ENCODE measurements at places on chromosomes 3 and 15.

DNA sequence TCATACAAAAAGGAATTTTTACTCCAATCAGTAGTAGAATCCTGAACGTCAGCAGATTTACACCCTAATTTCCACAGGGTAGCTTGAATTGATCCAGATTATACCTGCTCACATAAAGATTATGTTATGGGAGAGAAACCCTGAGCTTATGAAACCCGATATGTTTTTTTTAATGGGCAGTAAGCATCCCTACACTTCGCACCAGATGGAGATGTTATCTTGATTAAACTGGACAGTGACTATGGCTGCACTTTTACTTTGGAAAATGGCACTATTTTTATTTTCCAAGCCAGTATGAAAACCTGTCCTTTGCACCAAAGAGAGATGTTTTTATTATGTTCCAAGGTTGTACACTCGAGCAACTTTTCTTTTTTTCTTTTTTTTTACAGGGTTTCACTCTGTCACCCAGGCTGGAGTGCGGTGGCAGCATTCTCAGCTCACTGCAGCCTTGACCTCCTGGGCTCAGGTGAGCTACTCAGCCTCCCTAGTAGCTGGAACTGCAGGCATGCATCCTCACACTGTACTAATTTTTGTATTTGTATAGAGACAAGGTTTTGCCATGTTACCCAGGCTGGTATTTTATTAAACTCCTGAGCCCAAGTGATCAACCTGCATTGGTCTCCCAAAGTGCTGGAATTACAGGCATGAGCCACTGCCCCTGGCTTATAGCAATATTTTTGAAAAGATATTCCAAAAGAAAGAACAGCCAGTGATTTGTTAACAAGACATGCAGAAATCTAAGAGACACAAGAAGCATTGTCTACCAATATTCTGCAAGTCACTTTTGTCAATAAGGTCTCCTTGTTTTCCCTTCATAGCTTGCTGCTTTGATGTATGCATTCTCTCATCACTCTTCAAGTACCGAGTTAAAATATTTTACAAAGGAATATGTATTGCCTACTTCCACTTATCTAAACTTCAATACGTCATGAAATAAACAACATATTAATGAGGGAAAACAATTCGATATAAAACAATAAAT is 1412.6 kb downstream of the ZPLD1 start:
- DNase-seq = no peak

- DNase-seq = no peak
Measured at GRCh38 chr15:36803773-36804172, 224.3 kb downstream of the CDIN1 start.

- no peak for DNase-seq
Measured at GRCh38 chr3:82085851-82086475, 324.5 kb upstream of the GBE1 start.

GRCh38 chr15:51830276-51830806 is 888 bp downstream of the TMOD3 start:
- DNase-seq = peak; percentile 80

DNA sequence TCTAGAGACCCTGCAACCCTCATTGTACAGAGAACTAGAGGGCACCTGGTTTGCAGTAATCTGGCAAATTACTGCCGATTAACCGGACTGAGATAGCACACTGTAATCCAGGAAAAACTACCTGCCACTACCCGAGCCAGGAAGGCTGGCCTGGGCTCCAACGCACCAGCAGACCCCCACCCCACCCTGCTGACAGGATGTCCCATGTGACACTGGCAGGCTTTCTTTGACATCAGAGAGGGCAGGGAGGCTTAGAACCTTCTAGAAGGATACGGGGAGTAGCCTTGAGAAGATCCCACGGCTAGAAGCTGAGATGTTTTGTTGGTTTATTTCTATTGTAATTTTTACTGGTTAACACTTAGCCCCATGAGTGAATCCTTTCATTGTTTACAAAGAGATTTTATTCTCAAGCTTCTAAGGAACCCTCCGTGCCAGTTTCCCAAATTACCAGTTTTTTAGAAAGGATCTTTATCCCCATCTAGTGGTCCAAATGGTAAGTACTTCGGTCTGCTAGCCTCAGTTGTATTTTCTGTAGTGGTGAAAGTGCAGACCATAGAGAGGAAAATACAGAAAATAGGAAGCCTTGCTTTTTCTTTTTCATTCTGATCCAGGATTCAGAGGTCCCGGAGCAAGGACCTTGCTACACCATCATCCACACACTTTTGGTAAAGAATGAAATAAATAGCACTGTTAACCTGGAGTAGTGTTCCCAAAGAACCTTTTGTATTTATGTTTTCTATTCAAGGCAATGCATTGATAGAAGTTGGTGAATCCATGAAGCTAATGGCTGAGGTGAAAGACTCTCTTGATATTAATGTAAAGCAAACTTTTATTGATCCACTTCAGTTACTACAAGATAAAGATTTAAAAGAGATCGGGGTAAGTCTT is 81.9 kb upstream of the ADAMTSL3 start:
- peak; percentile 76 for DNase-seq

DNA sequence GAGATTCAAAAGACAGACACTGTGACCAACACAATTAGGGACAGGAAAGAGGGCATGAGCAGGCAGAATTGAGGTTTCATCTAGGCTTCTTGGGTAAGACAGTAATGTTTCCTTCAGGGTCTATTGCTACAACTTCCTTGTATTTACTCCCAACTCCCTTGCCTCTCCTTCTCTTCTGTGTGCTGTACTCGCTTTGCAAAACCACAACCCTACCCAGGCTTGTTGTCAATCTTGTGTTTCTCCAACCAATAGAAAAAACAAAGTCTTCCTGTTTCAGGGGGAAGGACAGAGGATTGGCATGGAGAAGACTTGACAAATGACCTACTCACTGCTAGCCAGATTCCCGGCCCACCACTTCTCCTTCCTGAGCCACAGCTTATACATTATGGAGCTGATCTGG is 36.3 kb upstream of the MASP1 start:
- no peak for DNase-seq

- peak; percentile 87 for DNase-seq
Measured at GRCh38 chr15:67013696-67014095, 51.7 kb upstream of the SMAD3 start.

- peak; percentile 52 for DNase-seq
Measured at GRCh38 chr3:100776746-100777145, 67.5 kb downstream of the TFG start.

GRCh38 chr15:85583442-85583841 is 203.0 kb downstream of the AKAP13 start:
- DNase-seq = no peak

- DNase-seq = no peak
Measured at GRCh38 chr3:138188013-138188730, 1.1 kb downstream of the ARMC8 start.

DNA sequence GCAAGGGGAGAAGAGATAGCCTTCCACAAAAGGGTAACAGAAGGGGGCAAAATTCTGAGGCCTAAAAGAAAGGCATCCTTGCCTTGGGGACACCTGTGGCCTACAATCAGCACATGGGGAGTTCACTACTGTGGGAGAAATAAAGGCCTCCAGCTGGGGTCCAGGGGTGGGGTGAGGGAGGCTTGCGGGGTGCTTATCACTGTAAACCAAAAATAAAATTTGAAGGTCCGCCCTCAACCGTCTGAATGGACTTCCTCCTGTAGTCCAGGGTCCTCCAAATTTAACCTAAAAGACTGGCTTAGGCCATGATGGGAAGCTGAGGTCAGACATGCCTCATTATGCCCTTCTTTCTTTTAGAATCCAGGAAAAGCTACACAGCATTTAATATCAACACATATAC is 2.1 kb upstream of the POLR2M start:
- no peak for DNase-seq

- DNase-seq = peak; percentile 38
Measured at GRCh38 chr3:12042638-12043037, 38.5 kb downstream of the SYN2 start.

All from GM23338 (cell line).